ENCODE measurements at places on chromosomes 13 and 19.

DNA sequence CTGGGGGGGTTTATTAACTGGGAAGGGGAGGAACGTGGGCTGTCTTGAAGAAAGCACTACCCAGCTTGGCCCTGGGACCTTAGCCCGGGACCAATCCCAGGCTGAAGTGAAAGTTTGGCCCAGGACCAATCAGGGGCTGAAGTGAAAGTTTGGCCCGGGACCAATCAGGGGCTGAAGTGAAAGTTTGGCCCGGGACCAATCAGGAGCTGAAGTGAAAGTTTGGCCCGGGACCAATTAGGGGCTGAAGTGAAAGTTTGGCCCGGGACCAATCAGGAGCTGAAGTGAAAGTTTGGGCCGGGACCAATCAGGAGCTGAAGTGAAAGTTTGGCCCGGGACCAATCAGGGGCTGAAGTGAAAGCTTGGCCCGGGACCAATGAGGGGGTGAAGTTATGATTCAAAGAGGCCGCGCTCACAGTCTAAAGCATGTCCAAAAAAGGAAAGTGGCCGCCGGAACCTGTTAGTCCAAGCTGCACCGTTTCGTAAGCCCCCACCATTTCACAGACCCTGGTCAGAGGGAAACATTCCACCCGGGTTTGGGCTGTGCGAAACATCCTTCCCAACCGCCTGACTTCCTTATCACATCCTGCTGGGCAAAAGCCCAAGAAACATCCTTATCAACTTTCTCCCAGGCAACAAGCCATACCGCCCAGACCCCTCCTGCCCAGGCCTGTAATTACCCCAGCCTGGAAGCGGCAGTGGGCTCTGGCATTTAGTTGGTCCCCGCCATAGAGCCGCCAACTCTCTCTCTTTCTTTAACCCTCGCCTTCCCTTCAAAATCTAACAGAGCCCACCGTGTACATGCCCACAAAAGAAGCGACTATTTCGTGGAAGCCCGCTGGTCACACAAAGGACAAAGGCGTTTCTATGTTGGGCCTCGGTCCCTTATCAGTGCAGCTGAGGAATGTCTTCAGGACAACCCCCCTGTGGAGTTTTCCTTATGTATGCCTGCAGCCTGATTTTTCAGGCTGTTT is 1.1 kb downstream of the ZNF850 start:
- DNase-seq = peak; percentile 59

DNA sequence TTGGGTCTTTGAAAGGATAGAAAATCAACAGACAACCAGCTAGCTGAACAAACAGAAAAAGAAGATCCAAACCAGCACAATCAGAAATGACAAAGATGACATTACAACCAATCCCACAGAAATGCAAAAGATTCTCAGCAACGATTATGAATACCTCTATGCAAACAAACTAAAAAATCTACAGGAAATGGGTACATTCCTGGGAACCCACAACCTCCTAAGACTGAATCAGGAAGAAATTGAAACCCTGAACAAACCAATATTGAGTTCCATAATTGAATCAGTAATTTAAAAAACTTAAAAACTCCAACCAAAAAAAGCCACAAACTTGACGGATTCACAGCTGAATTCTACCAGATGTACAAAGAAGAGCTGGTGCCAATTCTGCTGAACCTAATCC is 20.9 kb upstream of the C1QTNF9B start:
- no peak for DNase-seq

DNA sequence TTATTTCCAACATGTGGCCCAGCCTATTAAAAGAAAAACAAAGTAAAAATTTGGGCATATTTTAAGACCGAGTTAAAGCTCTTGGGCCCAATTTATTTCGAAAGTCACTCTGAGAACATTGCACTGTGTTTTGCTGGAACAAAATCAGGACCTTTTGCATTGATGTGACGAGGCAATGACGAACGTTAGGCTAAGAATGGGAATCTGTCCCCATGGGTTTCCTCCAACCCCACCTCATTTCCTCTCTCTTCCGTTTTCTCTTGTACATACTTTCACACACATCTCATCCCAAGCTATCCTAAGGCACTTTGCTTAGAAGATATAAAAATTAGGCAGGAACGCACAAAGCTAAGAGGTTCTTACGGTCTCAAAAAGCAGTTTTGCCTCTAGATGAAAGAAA is 22.1 kb downstream of the EDNRB start:
- no peak for DNase-seq

DNA sequence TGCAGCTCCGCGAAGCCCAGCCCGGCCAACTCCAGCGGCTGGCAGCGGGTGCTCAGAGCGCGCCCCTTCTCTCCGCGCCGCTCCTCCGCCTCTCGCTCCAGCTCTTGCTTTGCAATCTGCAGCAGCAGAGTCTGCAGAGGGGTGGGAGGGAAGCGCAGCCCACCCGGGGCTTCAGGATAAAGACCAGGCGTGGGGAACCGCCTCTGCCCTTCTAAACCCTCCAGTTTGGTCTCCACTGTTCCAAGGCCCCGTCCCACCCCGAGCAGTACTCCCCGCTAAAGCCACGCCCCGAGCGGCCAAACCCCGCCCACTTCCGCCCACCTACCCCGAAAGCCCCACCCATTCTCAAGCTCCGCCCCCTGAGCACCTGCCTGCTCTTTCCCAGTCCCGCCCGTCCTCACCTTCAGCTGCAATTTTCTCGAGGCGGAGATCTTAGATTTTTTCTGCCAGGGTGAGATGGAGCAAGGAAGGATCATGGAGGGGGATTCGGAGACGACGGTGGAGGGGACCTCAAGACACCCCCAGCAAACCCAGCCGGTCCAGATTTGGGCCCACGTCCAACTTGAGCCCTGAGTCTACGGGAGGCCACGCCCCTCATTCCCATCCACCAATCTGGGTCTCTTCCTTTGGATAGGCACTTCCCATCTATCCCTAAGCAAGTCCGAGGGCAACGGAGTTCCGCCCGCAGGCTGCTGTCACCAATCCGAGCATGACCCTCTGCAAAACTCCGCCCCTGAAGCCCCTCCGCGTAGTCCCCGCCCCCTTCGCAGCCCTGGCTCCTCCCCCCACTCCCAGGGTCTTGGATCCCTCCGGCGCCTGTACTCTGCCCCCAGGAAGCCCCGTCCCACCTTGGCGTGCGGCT is 1.1 kb downstream of the TNNI3 start:
- DNase-seq = no peak

- peak; percentile 72 for DNase-seq
Observed at GRCh38 chr19:15702534-15702930, 25.3 kb upstream of the OR10H2 start.

- no peak for DNase-seq
Observed at GRCh38 chr19:45889210-45889885, 3.4 kb upstream of the IRF2BP1 start.

- DNase-seq = no peak
Observed at GRCh38 chr13:82717249-82717648, 1165.0 kb downstream of the SLITRK1 start.

DNA sequence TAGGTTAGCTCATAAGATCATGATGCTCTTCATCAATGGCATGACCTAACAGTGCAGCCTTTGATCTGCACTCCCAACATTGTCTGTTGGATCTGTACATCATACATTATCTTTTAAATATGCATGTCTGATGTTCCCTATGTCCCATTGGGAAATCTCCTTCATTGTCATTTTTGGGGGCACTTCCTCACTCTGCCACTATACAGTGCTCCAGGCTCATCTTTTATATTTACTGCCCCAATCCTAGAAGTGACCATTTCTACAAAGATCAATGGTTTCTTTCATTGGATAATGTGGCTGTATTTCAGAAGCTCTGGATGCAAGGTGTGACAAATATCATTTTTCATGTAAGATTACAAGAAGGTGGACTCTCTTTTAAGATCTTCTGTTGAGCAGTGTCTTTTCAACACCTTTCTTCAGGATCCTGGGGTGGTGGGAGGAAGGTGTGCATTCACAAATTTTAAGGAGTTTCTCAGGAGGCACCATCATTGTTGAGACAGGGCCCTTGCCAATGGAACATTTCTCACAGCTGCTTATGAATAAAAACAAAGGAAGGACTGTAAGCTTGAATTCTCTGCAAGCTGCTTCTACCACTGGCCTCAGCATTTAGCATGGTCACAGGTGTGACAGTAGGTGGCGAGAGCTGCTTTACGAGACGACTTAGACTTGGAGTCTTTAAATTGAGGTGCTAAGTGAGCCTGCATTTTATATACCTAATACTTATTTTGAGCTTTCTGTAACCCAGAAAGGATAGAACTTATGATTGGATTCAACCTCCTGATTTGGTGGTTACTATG is 403.0 kb downstream of the LMO7 start:
- no peak for DNase-seq

DNA sequence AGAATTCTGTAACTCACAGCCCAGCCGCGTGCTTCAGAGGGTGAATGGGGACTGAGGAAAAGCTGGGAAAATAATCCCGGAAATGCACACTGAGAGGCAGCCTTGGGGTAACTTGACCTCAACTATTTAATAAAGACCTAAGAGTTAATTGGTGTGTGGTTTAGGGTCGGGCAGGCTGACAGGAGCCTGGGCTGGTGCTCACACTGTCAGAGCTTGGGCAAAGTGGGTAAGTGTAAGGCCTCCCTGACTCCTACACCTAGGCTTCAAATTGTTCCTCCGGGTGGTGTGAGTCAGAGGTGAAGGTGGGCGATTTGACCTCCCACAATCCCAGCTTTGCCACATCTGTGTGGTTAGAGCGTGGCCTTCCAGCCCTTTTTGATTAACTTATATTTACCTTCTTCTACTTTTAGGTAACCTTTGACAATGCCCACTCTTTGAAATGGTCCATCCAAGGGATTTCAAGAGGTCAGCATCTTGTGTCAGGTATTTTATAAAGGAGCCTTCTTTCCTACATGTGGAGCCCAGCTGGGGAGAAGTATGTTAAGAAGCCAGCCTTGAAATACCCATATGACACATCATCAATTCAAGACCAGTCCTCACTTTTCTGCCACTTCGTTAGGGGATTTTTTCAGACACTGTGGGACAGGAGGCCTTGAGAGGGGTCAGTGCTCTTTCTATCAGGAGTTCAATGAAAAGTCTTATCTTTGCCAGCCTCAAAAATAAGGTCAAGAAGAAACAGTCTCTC is 114.2 kb downstream of the NUFIP1 start:
- DNase-seq = no peak

DNA sequence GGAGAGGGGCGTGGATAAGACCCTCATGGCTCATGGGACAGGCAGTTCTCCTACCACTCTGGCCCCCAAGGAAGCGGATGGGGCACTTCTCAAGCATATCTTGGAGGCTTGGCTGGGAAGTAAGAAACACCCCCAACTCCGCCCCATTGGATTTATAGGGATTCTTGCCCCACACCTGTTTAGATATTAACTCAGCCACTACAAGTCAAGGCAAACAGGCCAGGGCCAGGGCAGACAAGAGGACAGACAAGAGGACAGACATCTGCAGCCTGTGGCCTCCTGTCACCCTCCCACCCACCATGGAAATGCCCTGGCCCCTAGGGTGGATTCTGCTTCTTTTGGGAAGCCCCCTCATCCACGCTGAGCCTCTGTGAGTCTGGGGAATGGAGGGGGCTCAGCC is 24.1 kb downstream of the RDH8 start:
- DNase-seq = no peak

GRCh38 chr19:16330806-16331690 is 6.4 kb downstream of the KLF2 start:
- no peak for DNase-seq

GRCh38 chr13:74530011-74530410 is 395.8 kb upstream of the KLF12 start:
- DNase-seq = no peak
